ENCODE measurements at places on chromosomes 7 and 10.
A peak's percentile ranks its signal among the peaks of the same experiment; 100 is the strongest.

GRCh38 chr10:113569576-113569975 lies 16.7 kb downstream of the HABP2 start:
- no peak for DNase-seq

GRCh38 chr10:103923502-103923901 lies 5.5 kb upstream of the STN1 start:
- no peak for DNase-seq

DNA sequence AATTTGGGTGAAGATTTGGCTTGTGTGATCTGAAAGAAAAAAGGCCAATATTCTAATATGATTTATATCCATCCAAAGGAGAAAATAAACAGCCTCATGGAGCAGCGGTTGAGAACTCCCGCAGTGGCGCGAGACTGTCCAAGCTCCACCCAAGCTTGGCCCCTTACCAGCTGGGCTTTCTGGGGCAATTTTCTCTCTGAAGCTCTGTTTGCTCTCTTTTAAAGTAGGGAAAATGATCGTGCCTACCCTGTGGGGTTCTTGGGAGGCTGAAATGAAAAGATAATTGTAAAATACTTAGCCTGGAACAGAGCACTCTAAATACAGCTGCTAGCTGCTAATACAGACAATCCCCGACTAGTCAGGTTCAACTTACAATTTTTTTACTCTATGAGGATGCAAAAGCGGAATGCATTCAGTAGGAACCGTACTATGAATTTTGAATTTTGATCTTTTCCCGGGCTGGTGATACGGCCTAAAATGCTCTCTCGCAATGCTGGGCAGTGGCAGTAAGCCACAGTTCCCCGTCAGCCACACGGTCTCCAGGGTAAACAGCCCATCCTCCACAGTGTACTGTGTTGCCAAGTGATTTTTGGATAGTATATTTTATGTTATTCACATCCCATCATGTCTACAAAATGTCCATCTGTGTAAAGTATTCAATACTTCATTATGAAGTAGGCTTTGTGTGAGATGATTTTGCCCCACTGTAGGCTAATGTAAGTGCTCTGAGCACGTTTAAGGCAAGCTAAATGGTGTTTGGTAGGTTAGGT lies 137.7 kb downstream of the CHN2 start:
- no peak for DNase-seq

- DNase-seq: no peak
These were observed 29.9 kb downstream of the ADCYAP1R1 start for GRCh38 chr7:31082017-31082416.

DNA sequence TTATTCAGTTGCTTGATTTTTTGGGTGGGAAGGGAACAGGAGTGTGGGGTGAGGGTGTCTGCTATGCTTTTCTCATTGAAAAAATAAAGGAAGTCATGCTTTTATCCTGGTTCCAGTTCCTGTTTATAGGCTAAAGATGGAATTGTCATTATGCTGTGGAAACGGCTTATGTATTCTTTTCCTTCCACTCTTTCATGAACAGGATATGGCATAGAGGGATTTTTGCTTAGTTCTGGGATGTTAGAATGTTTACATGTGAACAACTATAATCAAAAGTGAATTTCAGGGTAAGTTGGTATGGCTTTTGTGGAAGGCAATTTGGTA lies 35.9 kb upstream of the PTPN12 start:
- DNase-seq: no peak

- peak; percentile 56 for DNase-seq
These were observed 113.8 kb upstream of the GLI3 start for GRCh38 chr7:42350801-42351200.

DNA sequence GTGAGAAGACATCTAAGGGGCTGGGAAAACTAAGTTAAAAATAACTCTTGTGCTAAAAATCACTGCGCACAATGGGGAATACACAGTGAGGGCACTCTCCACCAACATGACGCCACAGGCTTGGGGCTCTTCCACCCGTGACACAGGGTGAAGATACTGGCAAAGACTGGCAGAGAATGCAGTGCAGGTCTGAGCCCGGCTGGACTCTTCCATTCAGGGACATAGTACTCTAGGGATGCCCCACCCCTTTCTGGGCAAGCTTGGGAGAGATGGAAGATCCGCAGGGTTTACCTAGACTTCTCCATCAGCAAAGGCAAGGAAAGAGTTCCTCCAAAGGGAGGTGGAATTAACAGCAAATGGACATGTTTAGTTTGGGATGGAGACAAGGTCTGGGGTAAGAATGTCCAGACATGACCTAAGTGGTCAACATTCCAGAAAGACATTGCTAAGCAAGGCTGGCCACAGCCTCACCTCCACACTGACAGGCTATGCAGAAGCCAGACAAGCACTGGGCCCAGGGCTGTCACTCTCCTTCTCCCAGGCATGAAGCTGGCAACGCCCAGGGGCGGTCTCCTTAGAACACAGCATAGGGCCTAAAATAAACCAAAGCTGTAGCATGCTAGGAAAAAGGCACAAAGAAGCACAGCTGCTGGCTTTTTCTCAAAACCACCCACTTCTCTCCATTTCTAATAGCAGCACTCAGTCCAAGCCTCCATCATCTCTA lies 28.1 kb downstream of the XPNPEP1 start:
- peak; percentile 57 for DNase-seq

DNA sequence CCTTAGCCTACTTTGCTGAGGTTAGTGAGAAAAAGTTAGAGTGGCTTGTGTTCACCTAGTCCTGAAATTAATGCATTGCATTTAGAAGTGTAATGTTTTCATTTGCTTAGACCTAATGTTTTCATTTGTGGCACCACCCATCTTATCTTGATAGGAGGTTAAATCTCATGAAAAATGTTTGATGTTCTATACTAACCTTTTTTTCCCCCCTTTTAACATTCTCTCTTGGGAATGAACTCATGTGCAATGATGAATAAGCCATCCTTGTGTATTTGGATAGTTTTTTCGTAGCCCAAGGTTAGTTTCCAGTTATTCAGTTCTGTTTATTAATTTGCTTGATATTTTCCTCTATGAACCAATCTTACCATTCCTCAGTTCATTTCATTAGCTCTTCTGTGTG lies 2.8 kb downstream of the FHIP2A start:
- DNase-seq: peak; percentile 63

GRCh38 chr10:27914888-27915287 lies 84.0 kb downstream of the ODAD2 start:
- no peak for DNase-seq

DNA sequence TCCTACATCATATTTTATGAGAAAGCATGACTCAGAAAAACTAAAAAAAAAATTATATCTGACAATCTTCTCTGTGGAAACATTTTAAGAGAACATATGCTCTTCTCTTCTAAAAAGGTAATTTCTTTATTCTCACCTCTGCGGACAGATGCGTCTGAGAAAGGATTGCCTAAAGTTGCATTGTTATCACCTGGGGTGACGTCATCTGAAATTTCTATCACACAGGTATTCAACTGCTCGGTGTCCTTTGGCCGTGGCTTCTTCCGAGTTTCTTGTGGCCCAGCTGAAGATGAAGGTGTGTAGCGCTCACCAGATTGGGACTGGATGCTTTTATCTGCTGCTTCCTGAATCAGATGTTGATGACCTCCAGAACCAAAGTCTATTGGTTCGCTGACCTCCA lies 14.3 kb upstream of the GATAD1 start:
- DNase-seq: no peak

DNA sequence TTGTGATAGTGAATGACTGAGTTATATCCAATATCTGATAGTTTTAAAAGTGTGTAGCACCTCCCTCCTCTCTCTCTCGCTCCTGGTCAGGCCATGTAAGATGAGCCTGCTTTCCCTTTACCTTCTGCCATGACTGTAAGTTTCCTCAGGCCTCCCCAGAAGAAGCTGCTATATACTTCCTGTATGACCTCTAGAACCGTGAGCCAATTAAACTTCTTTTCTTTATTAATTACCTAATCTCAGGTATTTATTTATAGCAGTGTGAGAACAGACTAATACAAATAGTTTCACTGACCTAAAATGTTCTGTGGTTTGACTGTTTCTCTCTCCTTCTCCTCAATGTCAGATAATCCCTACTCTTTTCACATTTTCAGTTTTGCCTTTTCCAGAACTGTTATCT lies 321.3 kb upstream of the MBL2 start:
- DNase-seq: no peak

DNA sequence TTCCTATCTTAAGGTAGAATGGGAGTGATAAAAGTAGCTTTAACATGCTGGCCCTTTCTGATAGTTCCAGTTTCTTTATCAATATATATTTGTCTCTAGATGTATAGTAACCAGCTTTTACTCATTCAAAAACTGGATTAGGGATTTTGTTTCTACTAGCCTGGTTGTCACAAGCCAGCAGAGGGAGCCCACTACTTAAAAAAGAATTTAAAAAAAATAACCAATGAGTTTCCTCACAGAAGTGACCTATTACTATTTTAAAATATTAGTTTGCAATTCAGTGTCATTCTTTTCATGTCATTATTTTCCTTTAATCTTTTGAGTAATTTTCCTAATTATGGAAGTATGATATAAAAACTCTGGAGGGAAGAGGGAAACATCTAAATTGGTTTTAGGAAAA lies 142.1 kb downstream of the PHTF2 start:
- DNase-seq: peak; percentile 45

DNA sequence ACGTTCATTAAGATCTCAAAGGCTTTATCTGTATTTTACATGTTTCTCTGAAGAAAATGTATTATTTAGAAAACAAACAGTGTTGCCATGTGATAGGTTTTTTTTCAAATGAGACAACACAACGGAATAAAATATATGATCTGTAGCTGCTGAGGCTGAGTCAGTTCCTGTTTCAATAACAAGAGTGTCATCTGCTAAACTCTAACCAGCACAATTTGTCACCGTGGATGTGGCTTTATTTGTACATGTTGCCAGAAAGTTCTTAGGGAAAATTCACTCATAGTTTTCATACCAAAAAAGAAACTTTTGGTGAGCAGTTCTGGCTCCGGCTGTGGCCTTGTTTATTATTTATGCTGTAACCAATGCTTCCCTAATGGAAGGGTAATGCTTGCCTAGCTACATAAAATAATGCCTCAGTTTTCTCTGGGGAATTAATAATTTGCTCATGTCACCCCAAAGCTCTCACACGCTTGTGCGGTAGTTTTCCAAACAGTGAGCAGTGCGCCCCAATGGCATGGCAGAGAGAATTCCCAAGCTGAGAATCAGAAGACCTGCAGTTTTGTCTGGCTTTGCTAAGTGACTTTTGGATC lies 20.3 kb upstream of the KLF6 start:
- DNase-seq: peak; percentile 94

GRCh38 chr10:111998728-111999127 lies 184.8 kb downstream of the GPAM start:
- DNase-seq: no peak

DNA sequence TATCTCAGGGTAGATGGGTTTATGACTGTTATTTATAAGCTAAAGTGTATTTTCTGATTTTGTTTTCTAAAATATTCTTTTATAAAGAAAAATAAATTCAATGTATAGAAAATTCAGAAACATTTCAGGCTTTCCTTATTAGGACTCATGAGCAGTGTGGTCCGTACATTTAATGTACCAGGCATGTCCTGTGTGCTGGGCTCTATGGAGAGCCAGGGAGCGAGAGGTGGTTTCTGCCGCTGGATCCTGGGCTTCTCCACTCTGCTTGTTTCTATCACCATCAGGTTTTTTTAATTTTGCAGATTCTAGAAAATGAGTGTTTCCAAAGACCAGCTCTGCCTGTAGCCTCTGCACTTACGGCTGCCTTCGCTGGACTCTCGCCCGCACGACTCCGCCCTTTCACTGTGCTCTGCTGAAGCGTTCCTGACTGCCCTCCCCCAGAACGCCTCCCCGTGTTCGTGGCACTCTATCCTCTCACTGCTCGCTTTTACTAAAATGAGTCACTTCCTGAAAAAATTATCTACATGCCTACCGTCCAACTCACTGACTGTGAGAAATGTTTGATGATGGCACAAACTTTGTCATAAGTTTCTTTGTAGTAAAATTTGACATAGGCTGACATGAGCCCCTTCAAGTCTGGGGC lies 188.5 kb downstream of the ZMYND11 start:
- peak; percentile 98 for DNase-seq

- no peak for DNase-seq
These were observed 73.7 kb downstream of the ITIH5 start for GRCh38 chr10:7593063-7593462.

Data from fibroblast of skin of back (primary cell).